ENCODE measurements at places on chromosomes 4 and X.
A peak's percentile ranks its signal among the peaks of the same experiment; 100 is the strongest.

DNA sequence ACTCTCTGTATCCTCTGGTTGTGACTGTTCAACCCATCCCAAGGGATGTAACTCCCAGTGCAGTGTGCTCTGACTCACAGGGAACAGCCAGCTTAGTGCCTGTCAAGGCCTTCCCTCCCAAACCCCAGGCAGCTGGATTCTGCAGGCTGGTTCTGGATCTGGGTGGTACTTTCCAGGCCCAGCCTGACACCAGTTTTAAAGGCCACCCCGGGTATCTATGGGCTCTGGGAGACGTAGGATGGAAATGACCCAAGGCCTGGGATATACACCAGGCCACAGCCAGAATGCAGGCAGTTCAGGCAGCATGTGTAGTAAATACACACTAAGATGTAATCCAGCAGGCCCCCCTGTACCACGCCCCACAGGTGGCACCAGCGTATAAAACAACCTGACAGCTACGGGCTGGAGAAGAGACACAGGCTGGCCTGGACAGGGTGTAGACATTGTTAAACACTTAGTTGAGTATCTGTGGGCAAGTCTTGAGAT, 64.2 kb downstream of the SPINK2 start:
- DNase-seq = no peak

GRCh38 chrX:16882169-16882568, 12.0 kb upstream of the RBBP7 start:
- no peak for DNase-seq

DNA sequence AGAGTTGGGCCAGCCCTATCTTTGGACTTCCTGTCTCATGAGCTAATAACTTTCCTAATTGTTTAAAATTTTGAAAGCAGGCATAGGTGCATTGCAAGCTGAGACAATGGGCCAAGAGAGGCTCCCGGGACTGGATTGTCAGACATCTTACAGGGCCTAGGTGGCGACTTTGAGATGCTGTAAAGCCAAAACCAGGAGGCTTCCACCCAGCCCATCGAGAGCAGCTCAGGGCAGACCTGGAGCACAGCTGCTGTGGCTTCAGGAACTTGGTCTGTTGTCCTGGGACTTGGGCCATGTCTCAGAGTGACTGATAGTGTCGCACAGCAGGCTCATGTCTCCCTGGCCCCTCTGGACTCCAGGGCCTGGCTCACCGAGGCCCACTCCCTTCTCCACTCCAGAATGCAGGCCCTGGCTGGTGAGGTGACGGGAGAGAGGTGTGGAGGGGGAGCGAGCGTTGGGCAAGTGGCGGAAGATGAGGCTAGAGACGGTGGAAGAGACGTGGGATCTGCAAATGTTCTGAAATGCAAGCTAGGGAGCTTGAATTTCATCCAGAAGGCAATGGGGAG, 24.1 kb upstream of the MTM1 start:
- no peak for DNase-seq

DNA sequence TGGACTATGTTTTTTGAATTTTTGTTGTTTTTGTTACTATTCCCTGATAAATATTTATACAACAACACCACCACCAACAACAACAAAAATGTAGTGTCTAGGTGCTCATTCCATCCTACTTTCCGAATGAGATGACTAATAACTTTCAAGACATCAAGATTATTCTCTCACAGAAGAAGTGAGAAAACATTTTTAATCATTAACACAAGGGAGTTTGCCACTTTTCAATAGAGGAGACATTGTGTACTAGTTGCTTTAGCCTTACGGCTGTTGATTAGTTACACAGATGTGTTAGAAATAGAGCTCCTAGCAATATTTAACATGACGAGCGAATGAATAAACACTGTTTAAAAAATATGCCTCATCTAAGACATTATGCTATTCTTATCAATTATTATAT, 898.8 kb downstream of the C4orf33 start:
- DNase-seq = no peak

- no peak for DNase-seq
Measured at GRCh38 chr4:72323227-72323626, 245.8 kb downstream of the ADAMTS3 start.

GRCh38 chrX:48908600-48908999, 2.8 kb downstream of the SLC35A2 start:
- DNase-seq = no peak

GRCh38 chrX:11739776-11740175, 18.3 kb upstream of the MSL3 start:
- no peak for DNase-seq

DNA sequence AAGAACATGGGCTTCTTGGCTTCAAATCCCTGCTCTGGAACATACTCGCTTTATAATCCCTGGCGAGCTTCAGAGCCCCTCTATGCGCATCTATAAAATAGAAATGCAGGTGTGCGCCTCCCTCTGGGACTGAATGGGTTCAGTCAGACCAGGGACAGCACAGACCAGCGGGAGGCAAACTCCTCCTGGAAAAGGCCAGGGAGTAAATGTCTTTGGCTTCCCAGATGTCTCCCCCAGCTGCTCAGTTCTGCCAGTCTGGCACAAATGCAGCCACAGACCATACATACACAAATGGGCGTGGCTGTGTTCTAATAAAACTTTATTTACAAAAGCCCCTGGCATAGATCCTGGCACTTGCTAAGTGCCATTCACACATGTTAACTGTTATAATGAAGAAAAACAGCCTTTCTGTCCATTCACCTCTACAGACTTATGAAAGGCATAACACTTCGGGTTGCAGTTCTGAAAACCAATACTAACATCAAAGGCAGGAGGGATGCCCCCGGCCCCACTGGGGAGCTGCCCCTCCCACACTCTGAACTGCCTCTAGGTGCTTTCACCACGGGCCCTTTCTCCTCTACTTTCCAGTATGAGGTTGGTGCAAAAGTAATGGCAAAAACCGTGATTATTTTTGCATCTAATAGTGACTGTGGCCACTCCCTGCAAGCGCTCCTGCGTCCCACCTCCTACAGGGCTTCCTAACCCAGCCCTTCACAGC, 4.6 kb downstream of the JAKMIP1 start:
- no peak for DNase-seq

DNA sequence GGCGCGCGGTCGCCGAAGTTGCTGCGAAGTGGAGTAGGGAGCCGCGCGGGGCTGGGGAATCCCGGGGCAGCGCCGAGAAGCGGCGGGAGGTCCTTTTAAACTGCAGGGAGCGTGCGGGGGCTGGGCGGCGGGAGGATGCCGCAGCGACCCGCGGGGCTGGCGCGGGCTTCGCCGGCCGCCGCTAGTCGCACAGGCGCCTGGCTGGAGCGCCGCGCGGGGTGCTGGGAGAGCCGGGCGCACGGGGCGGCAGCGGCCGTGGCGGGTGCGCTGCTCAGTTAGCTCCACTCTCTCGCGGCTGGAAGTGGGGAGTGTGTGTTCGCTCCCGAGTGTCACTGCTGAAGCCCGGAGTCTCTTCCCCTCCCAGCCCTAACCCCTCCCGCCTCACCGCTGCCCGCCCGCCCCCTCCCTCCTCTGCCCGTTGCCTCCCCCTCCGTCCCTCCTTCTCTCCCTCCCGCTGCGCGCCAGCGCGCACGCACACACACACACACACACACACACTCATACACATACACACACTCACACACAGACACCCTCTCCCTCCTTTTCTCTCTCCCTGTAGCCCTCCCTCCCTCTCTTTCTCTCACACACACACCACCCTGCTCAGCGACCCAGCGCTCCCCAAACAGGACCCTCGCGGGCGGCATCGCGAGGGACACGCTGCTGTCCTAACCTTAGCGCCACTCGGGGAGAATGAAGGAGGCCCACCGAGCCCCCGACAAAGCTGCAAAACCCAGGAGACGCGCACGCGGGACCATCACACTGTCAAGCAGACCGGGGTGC, at the start of gene NDNF:
Gene NDNF (minus strand): TSS at position 312 of the 780 bp plus-strand sequence. CDS start 26,698 bp downstream, outside the sequence.
- DNase-seq = no peak

- no peak for DNase-seq
Measured at GRCh38 chr4:3499710-3500109, 32.5 kb downstream of the LRPAP1 start.

DNA sequence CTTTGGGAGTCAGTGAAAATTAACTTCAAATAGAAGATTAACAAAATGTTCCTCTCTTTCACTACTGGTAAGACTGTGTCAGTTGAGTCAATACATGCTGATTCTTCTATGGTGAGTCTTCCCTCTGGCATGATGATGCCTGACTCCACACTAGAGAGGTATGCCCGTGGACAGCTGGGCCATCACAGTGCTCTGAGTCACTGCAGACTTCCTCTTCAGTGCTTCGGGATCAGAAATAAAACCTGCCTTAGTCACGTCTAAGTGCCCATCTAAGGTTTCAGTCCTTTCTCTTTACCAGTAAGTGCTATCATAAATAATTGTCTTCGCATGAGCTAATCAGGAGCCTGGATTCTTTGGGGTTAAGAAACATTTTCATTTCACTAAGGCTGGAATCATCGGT, 1.6 kb upstream of the ASB5 start:
- no peak for DNase-seq

- DNase-seq = no peak
Measured at GRCh38 chrX:129239371-129239770, 283.9 kb downstream of the SMARCA1 start.

DNA sequence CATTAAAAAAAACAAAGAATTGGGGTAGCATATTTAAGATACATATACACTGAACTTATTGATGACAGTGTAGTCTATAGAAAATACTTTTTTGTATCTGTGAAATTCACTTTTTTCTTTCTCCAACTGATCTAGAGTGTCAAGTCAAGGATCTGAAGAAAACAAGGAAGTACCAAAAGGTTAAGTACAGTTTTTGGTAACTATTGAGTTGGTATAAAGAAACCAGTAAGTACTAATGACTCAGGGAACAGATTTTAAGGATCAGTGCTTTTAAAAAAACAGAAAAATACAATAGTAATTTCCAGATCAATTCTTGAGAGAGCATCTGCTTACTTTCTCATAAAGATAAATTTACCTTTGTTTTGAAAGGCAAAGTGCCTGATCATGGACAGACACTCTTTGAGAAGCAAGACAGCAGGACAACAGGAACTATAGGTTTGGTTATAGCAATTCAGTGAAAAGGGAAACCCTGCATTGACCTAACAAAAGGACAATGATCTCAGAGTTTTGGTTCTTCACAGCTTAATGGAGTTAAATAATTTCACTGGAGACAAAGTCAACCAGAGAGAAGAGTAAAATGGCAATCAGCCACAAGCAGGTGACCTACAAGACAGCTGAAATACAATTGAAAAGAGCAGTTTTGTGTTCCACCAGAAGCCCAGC, 23.4 kb downstream of the TRMT10A start:
- no peak for DNase-seq

- DNase-seq = no peak
Measured at GRCh38 chrX:118348186-118348810, 2.4 kb downstream of the WDR44 start.

- no peak for DNase-seq
Measured at GRCh38 chr4:113618205-113618604, 143.3 kb downstream of the CAMK2D start.

- DNase-seq = no peak
Measured at GRCh38 chr4:182155806-182156205, 87.4 kb upstream of the TENM3 start.

- peak; percentile 42 for DNase-seq
Measured at GRCh38 chrX:39730662-39731329, 367.0 kb downstream of the BCOR start.

- no peak for DNase-seq
Measured at GRCh38 chr4:34108391-34108790, 2135.9 kb downstream of the ARAP2 start.

DNA sequence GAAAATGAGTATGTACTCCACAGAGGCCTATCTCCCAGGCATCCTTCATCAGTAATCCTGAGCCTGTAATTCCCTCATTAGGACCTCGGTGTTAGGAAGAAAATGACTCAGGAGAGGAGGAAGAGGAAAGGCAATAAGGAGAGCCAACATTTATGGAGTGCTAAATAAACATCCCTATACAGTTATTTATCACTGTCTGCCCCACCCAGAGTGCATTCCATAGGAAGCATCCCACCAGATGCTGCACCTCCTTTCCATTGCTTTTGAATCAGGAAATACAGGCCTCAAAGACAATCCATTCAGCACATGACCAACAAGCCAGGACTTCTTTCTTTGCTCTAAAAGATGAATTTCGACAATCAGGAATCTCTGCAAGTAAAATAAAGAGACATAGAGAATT, 47.6 kb downstream of the USP38 start:
- DNase-seq = no peak

DNA sequence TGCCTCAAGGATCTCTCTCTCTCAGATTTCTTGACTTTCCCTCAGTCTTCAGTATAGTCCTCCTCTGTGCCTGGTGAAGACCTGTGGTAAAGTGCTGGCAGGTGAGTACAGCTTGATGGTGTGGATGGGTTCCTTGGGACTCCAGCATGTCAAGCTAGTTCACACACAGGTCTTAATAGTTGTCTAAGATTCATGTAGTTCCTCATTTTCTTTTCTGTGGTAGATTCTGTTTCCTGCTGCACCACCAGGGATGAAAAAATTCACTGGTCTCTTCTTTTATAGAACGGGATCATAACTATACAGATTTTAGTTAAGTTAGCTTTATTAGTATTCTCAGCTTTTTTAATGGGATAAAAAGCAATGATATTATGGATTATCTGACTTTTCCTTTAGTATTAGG, 32.5 kb upstream of the PAQR3 start:
- DNase-seq = no peak

GRCh38 chr4:108360754-108361445, 192.2 kb upstream of the LEF1 start:
- DNase-seq = no peak

DNA sequence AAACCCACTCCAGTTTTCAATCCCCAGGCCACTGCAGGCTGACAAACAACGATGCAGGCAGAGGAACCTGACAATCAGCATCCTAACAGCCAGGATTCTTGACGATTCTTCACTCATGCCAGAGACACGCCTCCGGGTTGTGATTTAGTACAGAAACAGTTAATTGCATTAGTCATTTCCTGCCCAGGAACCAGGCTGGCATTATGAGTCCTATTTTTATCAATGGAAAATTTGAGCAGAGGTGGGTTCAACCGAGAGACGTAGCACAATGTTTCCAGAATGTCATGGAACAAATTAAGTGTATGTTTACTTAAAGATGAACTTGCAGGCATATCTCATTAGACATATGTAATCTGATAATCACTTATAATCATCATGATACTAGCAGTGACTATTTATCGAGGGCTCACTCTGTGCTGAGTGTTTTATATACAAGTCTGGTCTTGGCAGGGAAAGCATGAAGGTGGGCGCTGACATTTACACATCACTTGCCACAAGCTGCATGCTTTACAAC, 159.7 kb downstream of the NSUN7 start:
- DNase-seq = no peak

DNA sequence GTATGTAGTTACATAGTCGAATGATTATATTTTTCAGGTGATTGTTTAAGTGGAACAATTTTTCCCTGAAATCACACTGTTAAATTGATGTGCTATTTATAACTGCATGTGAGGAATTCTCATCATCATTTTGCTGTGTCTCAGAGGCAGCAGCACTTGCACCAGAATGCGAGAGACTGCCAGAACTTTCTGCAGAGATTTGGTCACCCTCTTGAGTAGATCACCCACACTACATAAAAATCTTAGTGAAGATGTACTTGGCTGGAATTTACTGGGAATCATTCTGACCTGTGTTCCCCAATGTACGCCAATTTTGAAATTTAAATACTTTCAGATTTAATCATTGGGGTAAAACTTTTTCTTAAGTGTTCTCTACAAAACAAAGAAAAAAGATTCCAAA, 5.4 kb downstream of the UGT2B4 start:
- DNase-seq = no peak

Measured in activated CD4-positive, alpha-beta T cell treated with anti-CD3 and anti-CD28 coated beads for 1 hour (primary cell).